Stimulated activated CD4-positive, alpha-beta T cell treated with anti-CD3 and anti-CD28 coated beads, Interleukin-2, amount 100 ng/mL, for 24 hours (primary cell): ENCODE measurements at places on chromosomes 16 and 17.

DNA sequence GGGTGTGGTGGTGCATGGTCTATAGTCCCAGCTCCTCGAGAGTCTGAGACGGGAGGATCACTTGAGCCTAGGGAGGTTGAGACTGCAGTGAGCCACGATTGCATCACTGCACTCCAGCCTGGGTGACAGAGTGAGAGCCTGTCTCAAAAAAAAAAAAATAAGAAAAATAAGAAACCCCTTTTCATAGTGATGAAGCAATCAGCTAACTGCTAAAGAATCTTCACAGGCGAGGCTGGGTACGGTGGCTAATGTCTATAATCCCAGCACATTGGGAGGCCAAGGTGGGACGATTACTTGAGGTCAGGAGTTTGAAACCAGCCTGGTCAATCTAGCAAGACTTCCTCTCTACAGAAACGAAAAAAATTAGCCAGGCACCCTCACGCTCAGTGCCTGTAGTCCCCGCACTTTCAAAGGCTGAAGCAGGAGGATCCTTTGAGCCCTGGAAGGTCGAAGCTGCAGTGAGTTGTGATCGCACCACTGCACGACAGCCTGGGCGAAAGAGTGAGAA is 760 bp downstream of the SLFN12L start:
- DNase-seq = peak; percentile 42

GRCh38 chr17:67372751-67373150 is 4.3 kb upstream of the PITPNC1 start:
- DNase-seq = no peak

DNA sequence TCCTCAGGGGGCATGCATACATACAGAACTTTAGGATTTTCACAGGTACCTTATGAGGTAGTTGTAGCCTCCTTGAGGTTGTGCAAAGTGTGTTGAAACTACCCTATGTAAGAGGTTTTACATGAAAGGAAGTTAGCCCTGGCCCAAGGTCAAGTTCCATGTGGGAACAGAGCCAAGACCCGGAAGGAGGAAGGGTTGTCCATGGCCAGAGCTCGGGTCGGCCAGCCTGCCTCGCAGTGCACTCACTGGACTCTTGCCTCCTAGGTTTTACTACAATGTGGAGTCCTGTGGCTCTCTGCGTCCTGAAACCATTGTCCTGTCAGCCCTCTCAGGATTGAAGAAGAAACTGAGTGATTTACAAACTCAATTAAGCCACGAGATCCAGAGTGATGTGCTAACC is 8.2 kb downstream of the POLR2C start:
- no peak for DNase-seq

DNA sequence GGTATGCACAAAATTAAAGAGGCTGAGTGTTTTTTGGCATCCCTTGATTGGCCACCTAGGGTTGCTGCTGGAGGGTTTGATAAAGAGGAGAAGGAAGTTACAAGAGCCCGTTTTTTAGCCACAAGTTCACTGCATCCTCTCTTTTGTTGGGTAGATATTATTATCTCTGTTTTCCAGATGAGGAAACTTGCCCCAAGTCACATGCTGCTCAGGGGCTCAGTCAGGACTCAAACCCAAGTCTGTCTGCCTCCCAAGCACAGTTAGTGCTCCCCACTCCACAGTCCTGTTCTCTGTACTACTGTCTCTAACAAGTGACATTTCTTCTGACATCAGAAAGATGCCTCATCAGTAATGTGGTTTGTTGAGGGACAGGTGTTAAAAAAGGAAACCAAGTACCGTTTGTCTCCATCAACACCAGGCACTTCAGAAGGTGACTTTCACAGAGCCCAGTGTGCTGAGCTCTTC is 1.4 kb downstream of the NT5M start:
- no peak for DNase-seq

DNA sequence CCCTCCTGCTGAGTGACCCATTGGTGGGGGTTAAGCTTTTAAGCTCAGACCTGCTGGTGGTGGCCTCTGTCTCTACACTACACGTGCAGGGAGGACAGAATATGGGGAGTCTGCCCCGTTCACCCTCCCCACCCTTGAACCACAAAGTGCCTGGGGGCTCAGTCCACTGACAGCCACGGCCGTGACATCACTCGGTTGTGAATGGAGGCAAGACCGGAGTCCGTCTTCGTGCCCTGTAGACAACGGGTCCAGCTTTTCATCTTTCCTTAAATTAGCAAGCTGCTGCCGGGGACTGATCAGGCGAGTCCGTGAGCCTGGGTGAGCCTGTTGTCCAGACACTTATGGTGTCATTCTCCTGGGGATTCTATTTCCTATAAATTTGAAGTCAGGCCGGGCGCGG is 67.4 kb downstream of the CRISPLD2 start:
- no peak for DNase-seq

DNA sequence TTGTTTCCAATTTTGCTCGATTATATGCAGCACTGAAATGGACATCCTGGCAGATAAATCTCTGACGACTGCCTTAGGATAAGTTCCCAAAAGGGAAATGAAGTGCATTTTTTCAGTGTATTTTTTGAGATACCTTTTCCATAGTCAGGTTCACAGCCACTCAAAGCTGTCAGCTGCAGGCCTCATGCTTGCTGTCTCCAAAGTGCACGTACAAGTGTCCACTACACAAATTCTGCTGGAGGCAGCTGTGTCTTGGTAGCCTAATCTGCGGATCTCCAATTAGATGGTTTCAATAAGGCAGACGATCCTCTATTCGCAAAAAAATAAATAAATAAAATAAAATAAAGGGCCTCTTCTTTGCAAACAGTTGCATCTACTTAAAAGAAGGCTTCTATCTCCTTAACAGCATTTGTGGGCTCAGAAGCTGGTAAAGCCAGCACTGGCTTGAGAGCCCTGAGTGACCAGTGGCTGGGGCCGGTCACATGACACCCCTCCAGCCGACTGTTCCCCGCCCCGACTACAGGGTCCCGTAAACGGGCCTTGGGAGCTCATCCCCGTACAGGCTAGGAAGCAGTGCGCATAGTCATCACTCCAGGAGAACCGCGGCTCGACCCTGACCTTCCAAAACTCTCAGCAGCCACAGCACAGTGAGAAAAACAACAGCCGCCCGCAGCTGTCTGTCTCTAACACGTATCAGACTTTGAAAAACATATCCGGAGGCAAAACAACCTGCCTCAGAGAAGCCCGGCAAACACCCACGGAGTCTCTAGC is 18.8 kb downstream of the RPH3AL start:
- DNase-seq = no peak

DNA sequence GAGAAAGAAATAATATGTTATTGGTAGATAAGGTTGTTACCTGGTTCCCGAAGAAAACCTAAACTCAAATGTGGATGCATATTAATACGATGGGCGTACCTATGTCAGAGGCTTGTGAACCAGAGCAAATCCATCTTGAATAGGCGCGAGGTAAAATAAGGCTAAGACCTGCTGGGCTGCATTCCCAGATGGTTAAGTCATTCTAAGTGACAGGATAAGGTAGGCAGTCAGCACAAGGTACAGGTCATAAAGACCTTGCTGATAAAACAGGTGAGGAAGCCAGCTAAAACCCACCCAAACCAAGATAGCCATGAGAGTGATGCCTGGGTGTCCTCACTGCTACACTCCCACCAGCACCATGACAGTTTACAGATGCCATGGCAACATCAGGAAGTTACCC is 1400.1 kb downstream of the CDH8 start:
- no peak for DNase-seq

DNA sequence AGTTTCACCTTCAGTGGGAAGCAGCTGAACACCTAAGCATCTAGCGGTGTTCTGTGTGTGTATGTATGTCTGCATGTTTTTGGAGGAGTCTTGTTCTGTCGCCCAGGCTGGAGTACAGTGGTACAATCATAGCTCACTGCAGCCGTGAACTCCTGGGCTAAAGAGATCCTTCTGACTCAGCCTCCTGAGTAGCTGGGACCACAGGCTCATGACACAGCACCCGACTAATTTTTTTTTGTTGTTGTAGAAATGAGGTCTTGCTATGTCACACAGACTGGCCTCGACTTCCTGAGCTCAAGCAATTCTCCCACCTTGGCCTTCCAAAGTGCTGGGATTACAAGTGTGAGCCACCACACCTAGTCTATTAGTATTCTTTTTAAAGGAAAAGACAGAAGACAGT is 30.2 kb upstream of the FAAP100 start:
- no peak for DNase-seq

GRCh38 chr17:81328978-81329926 is 34.1 kb upstream of the SLC38A10 start:
- no peak for DNase-seq

DNA sequence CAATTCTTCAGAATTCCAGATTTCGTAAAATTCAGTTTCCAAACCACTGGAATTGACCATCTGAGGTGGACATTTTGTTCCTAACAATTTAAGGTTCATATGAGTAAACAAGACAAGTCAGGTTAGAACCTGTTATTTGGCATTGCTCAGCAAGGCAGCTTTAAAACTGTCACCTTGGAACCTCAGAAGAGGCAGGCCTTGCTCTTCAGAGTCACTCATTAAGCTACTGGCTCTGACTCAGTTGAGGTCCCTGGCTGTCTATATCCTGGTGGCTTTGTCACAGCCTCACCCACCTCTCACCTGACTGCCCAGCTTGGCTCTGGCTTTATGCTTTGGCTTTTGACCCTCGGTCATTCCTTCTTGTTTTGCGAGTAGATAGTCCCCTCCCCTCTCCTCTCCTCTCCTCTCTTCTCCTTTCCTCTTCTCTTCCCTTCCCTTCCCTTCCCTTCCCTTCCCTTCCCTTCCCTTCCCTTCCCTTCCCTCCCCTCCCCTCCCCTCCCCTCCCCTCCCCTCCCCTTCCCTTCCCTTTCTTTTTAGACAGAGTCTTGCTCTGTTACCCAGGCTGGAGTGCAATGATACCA is 238.4 kb downstream of the SHISA9 start:
- DNase-seq = no peak

DNA sequence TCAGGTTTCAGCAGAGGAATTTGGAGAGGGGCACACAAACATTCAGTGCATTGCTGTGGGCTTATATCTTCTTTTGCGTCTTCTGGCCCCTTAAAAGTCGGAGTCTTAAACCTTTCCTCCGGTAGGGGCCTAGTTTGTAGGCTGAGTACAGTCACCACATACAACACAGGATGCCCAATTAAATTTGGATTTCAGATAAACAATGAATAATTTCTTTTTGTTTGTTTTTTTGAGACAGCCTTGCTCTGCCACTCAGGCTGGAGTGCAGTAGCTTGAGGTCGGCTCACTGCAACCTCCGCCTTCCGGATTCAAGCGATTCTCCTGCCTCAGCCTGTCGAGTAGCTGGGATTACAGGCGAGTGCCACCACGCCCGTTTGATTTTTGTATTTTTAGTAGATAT is 26.7 kb upstream of the ADORA2B start:
- DNase-seq = no peak

DNA sequence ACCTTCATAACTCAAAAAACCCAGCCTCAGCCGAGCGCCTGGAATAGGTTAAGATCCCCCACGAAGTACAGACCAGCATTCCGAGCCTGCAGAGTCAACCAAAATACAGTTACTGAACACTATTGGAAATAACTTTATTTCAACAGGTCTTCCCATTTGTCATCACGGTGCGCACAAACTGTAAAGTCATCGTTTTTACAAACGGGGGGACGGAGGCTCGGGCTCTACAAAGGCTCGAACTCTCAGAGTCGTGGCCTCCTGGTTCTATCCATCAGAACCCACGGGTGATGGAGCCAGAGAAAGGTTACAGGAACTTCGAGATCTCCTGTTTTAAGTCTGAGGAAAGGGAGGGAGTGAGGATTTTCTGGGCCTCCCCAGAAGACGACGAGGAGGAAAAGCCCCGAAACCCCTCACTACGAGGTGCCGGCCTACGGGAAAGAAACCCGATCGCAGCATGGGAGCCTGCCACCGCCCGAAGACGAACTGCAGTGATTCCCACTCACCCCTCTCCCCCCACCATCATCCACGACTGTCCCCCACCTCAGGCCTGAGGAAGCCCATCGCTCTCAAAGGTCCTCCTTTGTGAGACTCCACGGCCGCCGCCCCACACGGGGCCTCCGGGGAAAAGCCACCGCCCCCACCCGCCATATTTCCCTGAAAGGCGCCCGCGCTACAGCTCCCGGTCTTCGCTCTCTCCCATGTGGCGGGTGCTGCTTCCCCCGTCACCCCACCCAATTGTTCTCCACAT is 917 bp downstream of the YWHAE start:
- no peak for DNase-seq

- peak; percentile 48 for DNase-seq
Observed at GRCh38 chr16:69340095-69340644, 598 bp downstream of the NIP7 start.

- no peak for DNase-seq
Observed at GRCh38 chr17:6471531-6472465, 27.5 kb downstream of the PIMREG start.
